ENCODE measurements at places on chromosomes 5 and 9. TPM values are rescaled to one million over a fixed set of nuclear protein-coding genes. Genes with fewer than 3 reads are reported as not detected.

Gene COL23A1
- 5.5 TPM for total RNA-seq

Gene SPEF2
- total RNA-seq: 1.6 TPM

Gene HTR4
- 9.1 TPM for total RNA-seq

Gene PCDHGA7
- total RNA-seq: 3.9 TPM

Gene PRDM9
- not detected for total RNA-seq

Gene ZCCHC9
- total RNA-seq: 13.9 TPM

Gene PCDHB5
- 2.5 TPM for total RNA-seq

Gene BTNL8
- total RNA-seq: 0.24 TPM

Gene LOX
- 19.0 TPM for total RNA-seq

Gene PDLIM4
- 50.3 TPM for total RNA-seq

Gene GMCL2
- not detected for total RNA-seq

Gene RNF145
- 26.3 TPM for total RNA-seq

Gene PCDHGB3
- 5.5 TPM for total RNA-seq

Gene C5orf58
- total RNA-seq: 0.49 TPM

Gene KCTD16
- 0.66 TPM for total RNA-seq

Gene AGGF1
- 14.6 TPM for total RNA-seq

Gene PFDN1
- total RNA-seq: 67.2 TPM

Gene ZNF483
- total RNA-seq: 10.8 TPM

Gene OTP
- total RNA-seq: not detected

Gene PLCXD3
- total RNA-seq: 87.4 TPM

Gene CDKN2B
- total RNA-seq: 1.3 TPM

Gene SPAAR
- total RNA-seq: 6.0 TPM

Gene DENND4C
- total RNA-seq: 41.9 TPM

Gene IL5
- total RNA-seq: not detected

Gene FLT4
- 3.3 TPM for total RNA-seq

Gene SLC34A1
- total RNA-seq: not detected

All from right cardiac atrium (tissue), 5 donors.